Common myeloid progenitor, CD34-positive (primary cell): ENCODE measurements at places on chromosomes 7 and 10.

GRCh38 chr7:35032166-35032565 is 5.1 kb downstream of the DPY19L1 start:
- DNase-seq, result no peak

DNA sequence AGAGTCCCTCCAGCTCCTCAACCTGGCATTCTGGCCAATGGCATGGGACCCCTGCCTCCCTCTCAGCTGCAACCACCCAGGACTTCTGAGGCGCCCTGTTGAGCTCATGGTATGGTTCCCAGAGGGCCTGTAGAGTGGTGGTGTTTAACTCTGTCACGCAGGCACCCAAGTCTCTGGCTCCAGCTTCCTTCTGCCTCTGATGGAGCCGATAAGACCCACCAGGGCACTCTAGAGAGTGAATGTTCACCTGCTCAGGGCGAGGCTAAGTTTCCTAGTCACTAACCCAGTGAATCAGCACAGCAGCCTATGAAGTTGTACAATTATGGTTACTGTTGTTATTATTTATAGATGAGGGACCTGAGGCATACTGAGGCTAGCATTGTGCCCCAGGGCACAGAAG is 120.4 kb downstream of the ZMIZ1 start:
- no peak for DNase-seq

- peak; percentile 8 for DNase-seq
Measured at GRCh38 chr7:34165927-34166550, 260.7 kb downstream of the BMPER start.

DNA sequence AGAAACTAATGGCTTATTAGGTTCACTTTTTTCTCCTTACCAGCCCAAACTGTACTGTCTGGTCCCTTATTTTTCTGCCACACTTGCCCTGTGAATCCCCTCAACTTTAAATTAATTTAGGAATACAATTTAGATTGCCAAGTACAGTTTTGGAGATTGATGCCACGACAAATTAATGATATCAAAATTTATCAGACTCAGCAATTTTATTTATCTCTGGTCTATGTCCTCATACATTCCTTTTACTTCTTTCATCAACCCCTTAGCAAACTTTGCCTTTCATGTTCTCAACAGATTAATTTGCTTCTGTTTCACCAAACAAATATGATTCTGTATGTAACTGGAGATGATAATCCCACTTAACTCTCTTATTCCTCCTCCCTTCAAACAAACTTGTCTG is 38.2 kb downstream of the SHOC2 start:
- DNase-seq, result no peak

GRCh38 chr7:102933763-102934162 is 21.0 kb downstream of the LRRC17 start:
- no peak for DNase-seq

- DNase-seq, result no peak
Measured at GRCh38 chr10:122930140-122930539, 19.7 kb downstream of the FAM24A start.
